ENCODE measurements at places on chromosomes 2 and 18. TPM values are rescaled to one million over a fixed set of nuclear protein-coding genes. Genes with fewer than 3 reads are reported as not detected.

CREG2 gene
- not detected for polyA plus RNA-seq

FBXO36 gene
- polyA plus RNA-seq = 1.7 TPM

MROH2A gene
- polyA plus RNA-seq = not detected

BCL2 gene
- 2.9 TPM for polyA plus RNA-seq

GRB14 gene
- 42.3 TPM for polyA plus RNA-seq

CFAP210 gene
- not detected for polyA plus RNA-seq

CFLAR gene
- 249 TPM for polyA plus RNA-seq
